ENCODE measurements at places on chromosomes 12 and 14.
A peak's percentile ranks its signal among the peaks of the same experiment; 100 is the strongest.

DNA sequence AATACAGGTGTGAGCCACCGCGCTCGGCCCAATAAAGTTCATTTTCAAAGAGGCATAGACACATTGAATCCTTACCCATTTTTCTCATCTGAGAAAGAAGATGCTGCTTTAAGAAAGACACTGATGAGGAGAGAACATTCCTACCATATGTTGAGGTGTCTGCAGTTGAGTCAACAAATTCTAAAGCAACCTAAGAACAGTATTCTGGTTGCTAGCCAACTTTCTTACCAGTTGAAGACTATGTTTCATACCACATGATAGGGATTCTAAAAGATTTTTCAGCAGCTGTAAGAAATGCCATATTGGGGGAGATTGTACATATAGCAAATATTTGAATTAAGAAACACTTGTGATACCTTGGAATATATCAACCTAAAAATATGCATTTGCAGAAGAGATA lies 160.1 kb downstream of the SRGAP1 start:
- no peak for DNase-seq

DNA sequence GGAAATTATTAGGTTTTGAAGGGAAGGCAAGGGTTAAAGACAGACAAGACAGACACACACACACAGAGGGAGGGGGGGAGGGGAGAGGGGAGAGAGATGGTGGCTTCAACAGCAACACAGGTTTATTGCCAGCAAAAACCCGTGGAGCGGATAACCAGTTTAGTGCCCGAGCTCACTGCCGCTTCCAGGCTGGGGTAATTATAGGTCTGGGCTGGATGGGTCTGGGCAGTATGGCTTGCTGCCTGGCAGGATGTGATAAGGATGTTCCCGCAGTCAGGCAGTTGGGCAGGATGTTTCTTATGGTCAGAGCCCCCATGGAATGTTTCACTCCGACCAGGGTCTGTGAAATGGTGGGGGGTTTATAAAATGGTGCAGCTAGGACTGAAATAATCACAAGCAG lies 4.4 kb upstream of the TDRD9 start:
- no peak for DNase-seq

GRCh38 chr14:85417396-85417795 lies 112.5 kb upstream of the FLRT2 start:
- DNase-seq, result no peak

- no peak for DNase-seq
Measured at GRCh38 chr12:83575326-83575725, 888.6 kb downstream of the TMTC2 start.

GRCh38 chr12:47419497-47419896 lies 286.3 kb downstream of the RPAP3 start:
- no peak for DNase-seq

DNA sequence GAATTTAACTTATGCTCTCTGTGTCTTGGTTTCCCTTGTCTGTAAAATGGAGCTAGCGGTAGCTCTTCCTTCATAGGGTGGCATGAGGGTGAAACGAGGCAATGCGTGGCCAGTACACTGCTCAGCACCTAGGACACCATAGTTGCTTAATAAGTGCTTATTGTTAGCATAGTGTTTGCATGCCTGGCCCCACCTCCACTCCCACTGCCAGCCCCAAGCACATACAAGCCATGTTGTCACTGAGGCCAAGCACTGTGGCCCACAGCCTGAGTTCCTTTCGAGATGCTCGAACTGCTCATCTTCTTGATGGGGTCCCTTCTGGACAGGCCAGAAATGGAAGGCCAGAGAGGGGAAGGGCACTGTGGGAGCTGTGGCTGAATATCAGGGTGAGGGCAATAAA lies 839 bp downstream of the FICD start:
- no peak for DNase-seq

DNA sequence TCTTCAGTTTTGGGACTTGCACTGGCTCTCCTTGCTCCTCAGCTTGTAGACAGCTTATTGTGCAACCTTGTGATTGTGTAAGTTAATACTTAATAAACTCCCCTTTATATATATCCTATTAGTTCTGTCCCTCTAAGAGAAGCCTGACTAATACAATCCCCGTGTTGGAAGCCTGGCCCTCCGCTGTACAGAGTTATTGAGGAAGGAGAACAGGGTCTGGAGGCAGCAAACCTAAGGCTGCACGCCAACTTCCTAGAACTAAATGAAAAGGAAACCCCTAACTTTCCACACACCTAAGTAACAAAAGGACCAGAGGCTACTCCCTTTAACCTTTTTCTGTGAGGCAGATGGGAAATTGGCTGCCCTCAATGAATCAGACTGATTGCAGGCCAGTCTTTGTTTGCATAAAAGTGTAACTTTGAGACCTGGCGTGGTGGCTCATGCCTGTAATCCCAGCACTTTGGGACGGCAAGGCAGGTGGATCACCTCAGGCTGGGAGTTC lies 42.6 kb upstream of the LIMA1 start:
- DNase-seq, result no peak

- no peak for DNase-seq
Measured at GRCh38 chr12:4277205-4277543, 3.6 kb downstream of the CCND2 start.

GRCh38 chr14:88379706-88380343 lies 5.6 kb upstream of the SPATA7 start:
- no peak for DNase-seq

GRCh38 chr14:92900660-92901059 lies 22.3 kb upstream of the CHGA start:
- DNase-seq, result no peak

DNA sequence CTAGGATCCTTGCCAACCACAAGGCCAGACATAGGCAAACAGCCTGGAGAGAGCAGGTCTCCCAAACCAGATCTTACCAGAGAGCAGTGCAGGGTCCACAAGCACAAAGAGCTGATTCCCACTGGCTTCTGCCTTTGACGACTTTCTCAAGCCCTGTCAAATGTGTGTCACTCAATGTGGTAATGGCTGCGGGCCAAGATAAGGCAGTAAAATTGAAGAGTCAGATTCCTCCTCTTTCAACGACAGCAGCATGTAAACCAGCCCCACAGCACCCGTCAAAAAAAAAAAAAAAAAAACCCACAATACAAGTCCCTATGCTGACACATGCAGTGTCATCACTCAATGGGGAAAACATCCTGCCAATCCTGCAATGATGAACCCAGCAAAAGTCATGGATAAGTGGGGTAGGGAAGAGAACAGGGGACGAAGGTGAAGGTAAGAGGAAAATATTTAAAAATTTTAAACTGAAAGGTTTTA lies at the start of gene STON2:
Gene STON2 (minus strand): TSS at position 123 of the 477 bp plus-strand sequence. CDS start 1,942 bp downstream, outside the sequence.
- no peak for DNase-seq

GRCh38 chr12:65943388-65944137 lies 119.3 kb downstream of the HMGA2 start:
- no peak for DNase-seq

DNA sequence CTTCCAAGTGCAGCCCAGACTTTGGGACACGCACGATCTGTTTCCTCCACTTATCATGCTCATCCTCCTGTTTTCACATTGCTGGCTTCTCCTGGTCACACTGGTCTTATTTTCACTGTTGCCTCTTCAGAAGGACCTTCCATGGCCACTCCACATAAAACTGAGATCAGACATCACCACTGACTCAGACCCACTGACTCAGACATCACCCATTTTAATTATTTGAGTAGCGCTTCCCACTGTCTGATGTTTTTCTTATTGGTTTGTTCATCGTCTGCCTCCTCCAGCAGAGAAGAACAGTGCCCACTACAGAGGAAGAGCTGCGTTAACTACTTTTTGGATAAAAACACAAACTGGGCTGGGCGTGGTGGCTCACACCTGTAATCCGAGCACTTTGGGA lies 270.5 kb upstream of the PWP1 start:
- no peak for DNase-seq

DNA sequence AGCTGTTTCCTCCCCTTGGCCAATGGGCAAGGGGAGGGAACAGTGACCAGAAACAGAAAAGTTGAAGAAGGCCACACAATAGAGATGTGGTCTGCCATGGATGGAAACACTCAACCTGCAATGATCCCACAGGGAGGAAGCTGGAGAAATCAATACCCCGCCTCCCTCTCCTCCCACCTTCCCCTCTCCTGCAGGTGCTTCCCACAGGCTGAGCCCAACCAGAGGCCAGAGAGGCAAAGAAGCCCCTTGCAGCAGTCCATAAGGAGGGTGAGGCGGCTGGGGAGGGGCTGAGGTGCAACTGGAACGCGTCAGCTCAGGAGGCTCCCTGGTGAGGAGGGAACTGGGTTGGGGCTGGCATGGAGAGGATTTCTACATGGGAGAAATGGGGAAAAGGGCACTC lies 84.0 kb downstream of the RNF34 start:
- no peak for DNase-seq

DNA sequence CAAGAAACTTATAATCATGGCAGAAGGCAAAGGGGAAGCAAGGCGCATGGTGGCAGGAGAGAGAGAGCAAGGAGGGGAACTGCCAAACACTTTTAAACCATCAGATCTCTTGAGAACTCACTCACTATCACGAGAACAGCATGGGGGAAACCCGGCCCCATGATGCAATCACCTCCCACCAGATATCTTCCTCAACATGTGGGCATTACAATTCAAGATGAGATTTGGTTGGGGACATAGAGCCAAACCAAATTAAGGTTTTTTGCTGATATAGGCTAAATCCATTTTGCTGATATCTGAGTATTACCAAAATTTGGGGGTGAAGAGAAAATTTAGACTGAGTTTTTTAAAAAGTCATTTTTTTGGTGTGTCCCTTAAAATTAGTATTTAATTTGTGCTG lies 54.9 kb upstream of the TMX1 start:
- DNase-seq, result no peak

DNA sequence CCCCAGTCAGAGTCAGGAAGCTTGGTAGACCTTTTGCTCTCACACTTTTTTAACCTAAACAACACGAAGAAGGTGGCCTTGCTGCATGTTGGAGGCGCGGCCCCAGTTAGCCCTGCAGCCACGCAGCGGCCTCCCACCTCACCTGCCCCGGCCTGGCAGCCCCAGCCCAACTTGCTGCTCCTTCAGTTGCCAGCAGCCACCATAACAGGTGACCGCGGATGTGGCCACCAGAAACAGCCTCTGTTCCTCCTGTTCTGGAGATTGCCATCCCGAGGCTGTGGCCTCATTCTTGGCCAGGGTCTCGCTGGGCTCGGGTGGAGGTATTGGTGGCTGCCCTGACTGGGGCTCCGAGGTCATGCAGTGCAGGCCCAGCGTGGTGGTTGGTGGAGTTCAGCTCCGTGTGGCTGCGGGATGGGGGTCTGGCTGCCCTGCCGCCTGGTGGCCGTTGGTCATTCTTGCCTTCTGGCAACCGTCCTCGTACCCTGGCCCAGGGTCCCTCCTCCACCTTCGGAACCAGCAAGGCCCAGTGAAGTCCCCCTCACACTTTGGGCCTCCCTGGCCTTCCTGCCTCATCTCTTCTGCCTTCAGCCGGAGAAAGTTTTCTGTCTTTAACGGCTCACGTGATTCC lies 20.7 kb upstream of the TEX22 start:
- no peak for DNase-seq

DNA sequence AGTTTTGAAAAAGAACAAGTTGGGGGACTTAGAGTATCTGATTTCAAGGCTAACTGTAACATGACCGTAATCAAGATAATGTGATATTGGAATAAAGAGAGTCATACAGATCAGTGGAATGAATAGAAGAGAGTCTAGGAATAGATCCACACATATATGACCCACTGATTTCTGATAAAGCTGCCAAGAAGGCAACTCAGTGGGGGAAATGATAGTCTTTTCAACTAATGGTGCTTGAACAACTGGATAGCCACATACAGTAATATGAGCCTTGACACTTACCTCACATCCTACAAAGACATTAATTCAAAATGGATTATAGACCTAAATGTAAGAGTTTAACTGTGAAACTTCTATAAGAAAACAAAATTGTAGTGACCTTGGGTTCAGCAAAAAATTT lies 3.8 kb downstream of the PRKCH start:
- no peak for DNase-seq

GRCh38 chr12:114302117-114302516 lies 103.8 kb downstream of the TBX5 start:
- no peak for DNase-seq

- DNase-seq, result peak; percentile 67
Measured at GRCh38 chr12:51821440-51822260, 26.9 kb downstream of the FIGNL2 start.

GRCh38 chr12:121214855-121215745 lies 5.2 kb downstream of the P2RX4 start:
- no peak for DNase-seq

DNA sequence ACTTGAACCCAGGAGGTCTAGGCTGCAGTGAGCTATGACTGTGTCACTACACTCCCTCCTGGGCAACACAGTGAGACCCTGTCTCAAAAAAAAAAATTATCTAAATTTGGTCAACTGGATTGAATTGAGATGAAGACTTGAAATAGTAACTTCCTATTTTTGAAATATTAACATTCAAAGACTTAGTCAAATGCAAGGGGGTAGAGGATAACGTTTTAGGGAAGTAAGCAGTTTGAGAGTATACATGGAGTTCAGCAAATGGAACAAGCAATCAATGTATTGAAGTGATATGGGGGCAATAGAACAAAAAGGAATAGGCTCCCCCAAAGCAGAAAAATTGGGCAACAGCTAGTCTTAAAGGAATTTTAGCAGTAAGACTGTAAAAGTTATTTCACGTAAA lies 4.6 kb upstream of the MFAP5 start:
- no peak for DNase-seq

DNA sequence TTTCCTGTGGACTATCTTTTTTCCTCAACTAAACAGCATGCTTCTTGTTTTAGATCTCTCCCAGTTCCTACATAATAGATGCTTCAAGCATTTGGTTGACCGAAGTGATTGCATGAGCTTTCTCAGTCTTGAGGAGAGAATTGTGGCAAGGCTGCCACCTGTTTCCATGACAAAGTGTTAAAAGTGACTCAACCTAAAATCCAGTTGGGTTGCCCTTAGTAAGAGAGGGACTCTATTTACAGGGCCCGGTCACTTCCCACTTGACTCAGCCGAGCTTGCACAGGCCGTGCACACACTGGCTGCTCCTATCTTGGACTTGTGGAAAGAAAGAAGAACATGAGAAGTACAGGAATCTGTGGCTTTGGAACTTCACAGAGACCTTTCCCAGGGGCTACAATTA lies 2.1 kb upstream of the B4GALNT3 start:
- no peak for DNase-seq

GRCh38 chr12:110536834-110537604 lies 34.9 kb downstream of the RAD9B start:
- DNase-seq, result no peak

DNA sequence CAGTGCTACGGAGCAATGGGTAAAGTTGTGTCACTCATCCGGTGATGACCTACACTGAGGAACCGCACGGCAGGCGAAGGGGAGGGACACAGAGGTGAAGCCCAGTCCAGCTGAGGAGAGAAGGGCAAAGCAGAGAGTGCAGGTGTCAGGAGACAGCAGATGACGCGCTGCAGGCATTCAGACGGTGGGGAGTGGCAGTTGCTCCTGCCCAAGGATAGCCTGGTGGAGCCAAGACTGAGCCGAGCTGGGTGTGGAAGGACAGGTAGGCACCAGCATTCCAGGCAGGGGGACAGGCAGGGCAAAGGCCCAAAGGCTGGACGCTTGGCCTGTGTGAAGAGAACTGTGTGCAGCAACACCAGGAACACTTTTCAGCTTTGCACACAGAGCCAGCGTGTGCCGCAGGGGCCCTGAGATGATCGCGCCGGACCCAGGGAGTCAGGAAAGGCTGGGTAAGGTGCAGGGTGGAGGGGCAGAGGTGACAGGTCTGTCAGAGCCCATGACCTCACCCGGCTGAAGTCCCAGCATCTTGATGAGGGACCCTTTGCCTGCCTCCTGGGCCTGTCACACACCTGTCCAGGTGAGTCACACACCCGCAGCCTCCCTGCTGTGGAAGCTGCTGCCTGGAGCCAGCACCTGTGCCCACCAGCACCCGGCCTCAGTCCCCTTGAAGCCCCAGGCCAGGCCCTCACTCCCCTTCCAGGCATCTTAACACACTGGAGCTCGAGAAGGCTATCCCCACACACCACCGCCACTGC lies 48.4 kb downstream of the TSPAN11 start:
- no peak for DNase-seq
